ENCODE measurements at places on chromosomes 3 and 15.

DNA sequence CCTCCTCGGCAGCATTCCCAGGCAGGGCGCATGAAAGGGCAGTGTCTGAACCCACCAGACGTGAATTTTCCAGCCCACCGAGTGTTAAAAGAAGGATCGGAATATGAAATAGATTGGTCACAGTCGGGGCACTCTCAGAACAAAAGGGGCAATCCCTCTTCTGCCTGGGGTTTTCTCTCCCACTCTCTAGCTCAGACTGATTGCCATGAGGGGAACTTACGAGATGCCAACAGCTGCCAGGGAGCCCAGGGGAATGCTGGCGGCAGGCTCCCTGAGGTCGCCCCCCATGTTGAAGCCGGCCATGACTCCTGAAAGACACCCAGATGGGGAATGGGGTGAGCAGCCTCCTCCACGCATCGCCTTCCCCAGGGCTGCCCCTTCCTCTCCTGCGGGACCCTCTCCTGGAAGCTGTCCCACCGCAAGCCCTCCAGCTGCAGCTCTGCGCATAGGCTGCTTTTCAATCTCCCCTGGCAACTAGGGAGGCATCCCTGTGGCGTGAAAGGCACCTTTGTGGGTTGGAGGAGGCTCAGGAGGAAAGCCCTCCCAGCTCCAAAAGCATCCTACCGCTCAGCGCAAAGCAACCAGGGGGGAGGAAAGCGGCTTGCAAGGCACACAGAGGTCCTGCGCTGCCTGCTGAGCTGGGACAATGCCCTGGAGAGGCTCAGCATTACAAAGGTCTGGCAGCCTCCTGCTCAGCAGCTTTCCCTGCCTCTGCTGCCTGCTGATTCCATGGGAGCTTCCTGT, 64.8 kb upstream of the HEG1 start:
- DNase-seq: peak; percentile 48

- peak; percentile 76 for DNase-seq
These were observed 121.4 kb downstream of the FAM43A start for GRCh38 chr3:194806991-194807630.

DNA sequence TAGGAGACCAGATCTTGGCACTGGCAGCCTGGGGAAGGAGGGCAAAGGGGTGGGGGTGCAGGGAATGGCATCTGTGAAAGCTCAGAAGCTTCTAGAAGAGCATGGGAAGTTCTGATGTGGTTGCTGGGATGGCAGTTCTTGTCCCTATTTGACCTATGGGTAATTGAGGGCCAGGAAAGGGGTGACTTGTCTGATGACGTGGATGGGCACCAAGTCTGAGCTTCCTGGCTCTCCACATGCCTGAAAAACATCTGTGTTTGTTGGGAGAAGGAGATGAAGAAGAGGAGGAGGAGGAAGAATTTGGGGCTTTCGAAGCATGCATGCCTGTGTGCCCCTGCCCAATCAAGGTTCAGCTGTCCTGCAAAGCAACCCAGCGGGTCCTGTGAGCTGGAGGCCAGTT, 158.8 kb downstream of the SMAD6 start:
- DNase-seq: no peak

GRCh38 chr3:109640146-109640652, 302.9 kb upstream of the DPPA4 start:
- no peak for DNase-seq

GRCh38 chr15:27046880-27047279, 75.9 kb downstream of the GABRG3 start:
- DNase-seq: no peak

DNA sequence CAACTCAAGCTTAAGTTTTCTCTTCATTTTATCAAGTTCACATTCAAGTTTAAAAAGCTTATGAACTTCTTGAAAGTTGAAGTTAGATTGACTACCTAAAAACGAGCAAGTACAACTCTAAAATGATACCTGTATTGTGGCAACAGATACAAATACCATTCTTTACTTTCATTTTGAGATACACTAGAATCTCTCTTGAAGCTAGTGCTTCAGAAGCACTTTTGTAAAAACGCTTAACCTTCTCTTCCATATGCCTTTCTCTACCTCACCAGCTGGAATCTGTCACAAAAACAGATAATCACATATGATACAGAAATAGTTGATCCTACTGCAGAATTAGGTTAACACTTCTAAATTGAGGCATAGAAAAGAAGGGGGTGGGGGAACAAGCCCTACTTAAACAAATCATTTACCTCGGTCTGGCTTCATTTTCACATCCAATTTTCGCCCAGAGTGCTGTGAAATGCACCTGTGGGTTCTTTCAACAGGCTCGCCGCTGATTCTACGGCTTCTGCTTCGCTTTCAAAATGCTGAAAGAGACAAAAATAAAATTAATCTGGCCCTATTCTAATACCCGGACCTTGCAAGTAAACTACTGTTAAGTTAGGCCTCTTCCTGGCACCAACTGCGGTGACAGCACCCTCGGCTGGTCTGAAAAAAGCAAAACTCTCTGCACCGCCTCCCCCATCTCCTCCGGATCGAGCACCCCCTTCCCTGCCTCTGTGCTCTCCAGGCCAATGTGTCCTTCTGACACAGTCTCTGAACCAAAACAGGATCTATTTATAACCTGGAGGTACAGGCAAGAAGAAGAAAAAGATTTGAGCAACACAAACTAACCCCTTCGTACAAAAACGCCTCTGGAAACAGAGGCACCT, 1.4 kb downstream of the ATOSA start:
- DNase-seq: peak; percentile 70

DNA sequence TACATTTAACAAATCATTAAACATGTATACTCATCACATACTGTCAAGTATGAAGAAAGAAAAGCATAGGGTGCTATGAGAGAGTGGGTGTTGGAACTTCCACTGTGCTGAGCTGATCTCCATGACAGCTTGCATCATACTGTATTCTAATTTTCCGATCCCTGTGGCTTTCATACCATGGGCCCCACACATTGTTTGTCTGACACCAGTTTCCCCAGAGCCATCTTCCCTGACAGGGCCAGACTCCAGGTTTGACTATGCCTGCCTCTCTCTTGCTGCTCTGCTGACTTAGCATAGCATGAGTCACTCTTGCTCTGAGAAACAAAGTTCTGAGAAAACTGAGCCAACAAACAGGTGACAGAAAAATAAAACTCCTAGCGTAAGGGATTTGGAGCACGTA, 37.0 kb upstream of the CASR start:
- no peak for DNase-seq

DNA sequence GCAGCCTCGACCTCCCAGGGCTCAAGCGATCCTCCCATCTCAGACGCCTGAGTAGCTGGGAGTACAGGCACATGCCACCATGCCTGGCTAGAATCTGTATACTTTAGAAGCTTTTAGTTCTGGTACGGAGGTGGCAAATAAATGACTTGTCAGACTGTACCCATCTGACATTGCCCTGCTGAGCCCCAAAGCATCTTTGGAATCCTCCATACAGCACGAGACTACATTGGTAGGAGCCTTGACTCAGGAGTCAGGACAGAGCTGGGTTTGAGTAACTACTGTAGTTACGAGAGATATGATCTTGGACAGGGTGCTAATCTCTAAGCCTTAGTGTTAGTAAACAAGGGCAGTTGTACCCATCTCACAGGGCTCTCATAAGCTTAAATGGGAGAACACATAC, 67.8 kb upstream of the NPHP3 start:
- no peak for DNase-seq

GRCh38 chr15:63185206-63185605, 4.2 kb upstream of the RAB8B start:
- DNase-seq: no peak

- peak; percentile 95 for DNase-seq
These were observed 14.6 kb downstream of the XIRP1 start for GRCh38 chr3:39177708-39178332.

- no peak for DNase-seq
These were observed 54.1 kb downstream of the MGA start for GRCh38 chr15:41714291-41714690.

- no peak for DNase-seq
These were observed 470.5 kb downstream of the EPHA3 start for GRCh38 chr3:89577637-89578530.

DNA sequence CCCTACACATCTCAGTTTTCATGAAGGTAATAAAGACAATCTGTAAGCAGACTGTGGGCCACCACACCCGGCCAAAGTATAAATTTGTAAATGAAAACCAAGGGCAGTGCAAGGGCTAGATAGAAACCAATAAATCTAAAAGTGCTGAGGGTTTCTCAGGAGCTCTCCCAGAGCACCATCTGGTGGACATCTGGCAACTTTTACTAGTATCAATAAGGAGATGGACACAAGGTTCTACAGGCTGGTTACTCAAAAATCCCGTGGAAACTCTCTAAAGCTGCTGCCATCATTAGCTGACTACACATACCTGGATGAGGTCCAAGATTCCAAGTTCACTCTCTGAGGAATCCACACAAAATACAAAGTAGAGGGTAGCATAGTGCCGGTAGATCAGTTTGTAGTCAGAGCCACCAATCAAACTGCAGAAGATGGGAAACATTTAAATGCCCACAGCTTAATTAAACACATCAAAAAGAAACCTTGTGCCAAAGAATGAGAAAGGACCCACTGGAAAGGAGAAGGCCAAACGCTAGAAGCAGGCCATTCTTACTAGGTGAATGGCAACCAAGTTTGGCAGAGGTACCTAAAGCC, 5.5 kb downstream of the AP3S2 start:
- peak; percentile 86 for DNase-seq

DNA sequence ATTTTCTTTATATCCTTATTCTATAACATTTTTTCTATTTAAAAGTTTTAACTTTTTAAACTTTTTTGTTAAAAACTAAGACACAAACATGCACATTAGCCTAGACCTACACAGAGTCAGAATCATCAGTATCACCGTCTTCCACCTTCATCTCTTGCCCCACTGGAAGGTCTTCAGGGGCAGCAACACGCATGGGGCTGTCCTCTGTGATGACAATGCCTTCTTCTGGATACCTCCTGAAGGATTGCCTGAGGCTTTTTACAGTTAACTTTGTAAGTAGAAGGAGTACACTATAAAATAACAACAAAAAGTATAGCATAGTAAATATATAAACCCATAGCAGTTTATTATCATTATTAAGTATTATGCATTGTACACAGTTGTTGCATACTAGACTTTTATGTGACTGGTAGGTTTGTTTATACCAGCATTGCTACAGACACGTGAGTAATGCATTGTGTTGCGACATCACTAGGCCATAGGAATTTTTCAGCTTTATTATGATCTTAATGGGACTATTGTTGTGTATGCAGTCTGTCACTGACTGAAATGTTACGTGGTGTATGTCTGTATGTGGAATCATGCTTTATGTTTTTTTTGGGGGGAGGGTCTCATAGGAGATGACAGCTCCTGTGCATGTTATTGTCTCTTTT, 18.2 kb downstream of the ATP1B3 start:
- peak; percentile 86 for DNase-seq

- no peak for DNase-seq
These were observed 9.4 kb downstream of the SELENOT start for GRCh38 chr3:150612494-150612893.

- DNase-seq: no peak
These were observed 37.0 kb downstream of the PARP16 start for GRCh38 chr15:65249641-65250040.

- DNase-seq: no peak
These were observed 1.4 kb downstream of the AEN start for GRCh38 chr15:88622605-88622975.

- peak; percentile 97 for DNase-seq
These were observed 612.9 kb upstream of the TBL1XR1 start for GRCh38 chr3:177810162-177810623.

GRCh38 chr15:71117714-71118305, 2.5 kb downstream of the THSD4 start:
- DNase-seq: no peak

DNA sequence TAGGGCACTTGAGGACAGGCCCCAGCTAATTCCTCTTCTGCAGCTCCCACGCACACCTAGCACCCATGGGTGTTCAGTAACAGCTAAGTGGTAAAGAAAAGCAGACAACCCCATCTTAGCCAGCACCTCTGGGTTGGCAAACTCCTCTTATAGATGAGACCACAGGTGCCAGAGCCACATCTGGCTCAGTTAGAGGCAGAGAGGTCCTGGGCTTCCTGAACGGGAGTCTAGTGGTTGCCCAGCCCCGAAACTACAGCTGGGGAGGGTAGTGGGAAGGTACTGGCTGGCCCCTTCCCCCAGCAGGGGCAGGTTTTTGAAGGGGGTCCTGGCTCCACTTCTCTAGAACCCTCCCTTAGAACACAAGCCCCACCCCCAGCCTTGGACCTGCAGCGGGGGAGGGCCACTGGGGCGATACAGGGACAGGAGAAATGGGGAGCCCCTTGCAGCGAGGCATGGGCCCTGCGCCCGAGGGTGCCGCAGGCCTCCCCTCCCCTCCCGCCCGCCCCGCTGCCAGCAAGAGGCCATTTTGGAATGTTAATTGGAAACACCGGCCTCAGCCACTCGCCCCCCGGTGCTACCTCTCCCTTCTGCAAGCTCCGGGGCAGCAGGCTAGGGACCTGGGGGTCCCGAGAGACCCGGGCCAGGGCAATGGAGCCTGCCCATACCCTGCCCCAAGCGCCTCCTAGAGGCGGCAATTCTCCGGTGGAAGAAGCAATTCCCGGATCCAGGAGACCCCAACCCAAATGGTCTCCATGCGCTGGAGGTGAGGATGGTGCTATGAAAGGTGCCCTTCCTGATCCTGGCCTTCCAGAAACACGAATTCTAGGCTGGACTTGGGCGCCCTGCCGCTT, 1.5 kb downstream of the DUSP7 start:
- no peak for DNase-seq

DNA sequence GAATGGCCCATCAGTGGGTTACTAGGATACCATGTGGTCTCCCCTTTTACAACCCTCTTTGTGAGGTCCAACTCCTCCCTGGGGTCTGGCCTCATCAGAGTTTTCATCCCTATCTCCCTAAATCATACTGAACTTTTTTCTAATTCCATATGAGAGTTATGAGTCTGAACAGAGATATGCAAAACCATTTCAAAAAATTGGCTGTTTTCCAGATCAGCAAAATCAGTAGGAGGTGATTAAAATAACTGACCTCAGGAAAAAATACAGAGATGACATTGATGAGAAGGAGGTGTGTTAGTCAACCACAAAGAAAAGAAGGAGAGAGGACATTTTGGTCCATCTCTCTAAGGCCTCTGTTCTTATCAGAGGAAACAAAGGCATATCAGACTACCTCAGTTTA, 200.8 kb upstream of the CFAP20DC start:
- no peak for DNase-seq

GRCh38 chr3:51282931-51283330, 102.2 kb upstream of the MANF start:
- peak; percentile 8 for DNase-seq

DNA sequence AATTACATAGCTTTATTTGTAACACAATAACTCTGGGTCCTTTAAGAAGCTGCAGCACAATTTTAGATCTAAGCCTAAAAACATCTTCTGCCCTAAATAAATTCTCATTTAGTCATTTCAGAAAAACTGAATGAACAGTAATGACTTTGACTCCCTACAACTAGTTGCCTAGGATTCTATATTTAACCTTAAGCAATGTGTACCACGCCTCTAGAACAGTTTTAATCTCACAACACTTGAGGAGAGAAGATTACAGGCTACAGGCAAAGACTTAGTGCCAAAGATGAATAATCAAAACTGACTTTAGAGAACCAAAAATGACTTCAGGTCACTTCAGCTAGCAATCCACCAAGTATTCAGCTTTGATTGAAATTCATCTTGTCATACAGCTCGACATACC, 192.8 kb downstream of the ULK4 start:
- no peak for DNase-seq
